ENCODE measurements at places on chromosomes 3 and 15.

GRCh38 chr15:93138681-93139250 lies 49.8 kb upstream of the RGMA start:
- H3K36me3 ChIP-seq, result no peaks in the 10 kb centered on the region
- H3K4me3 ChIP-seq, result no peak overlapping the region
- H3K4me1 ChIP-seq, result no peaks in the 10 kb centered on the region
- no peak overlapping the region for H3K27ac ChIP-seq
- no peaks in the 10 kb centered on the region for H3K27me3 ChIP-seq

GRCh38 chr3:8668216-8668615 lies 23.6 kb upstream of the SSUH2 start:
- no peak overlapping the region for H3K4me3 ChIP-seq
- no peak overlapping the region for H3K27ac ChIP-seq
- H3K4me1 ChIP-seq, result no peaks in the 10 kb centered on the region
- no peaks in the 10 kb centered on the region for H3K27me3 ChIP-seq

DNA sequence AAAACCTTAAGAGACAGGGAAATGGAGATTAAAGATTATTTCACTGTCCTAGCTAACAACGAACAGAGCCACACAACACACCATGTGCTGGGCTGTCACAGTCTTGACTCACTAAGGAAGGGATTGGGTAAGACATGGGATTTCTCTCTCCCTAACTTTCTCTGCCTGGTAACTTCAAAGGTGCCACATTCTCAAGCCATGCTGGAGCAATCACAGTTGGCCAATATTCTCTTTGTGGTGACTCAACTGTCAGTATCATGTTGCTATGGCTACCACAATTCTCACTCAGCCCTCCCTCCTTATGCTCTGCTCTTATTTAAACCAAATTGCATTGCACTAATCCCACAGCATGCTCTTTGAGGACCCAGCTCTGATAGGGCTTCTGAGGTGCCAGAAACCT lies 74.0 kb downstream of the OXNAD1 start:
- H3K27ac ChIP-seq, result peak overlapping the region; percentile 42
- no peaks in the 10 kb centered on the region for H3K27me3 ChIP-seq
- peaks cover 30% of the 10 kb centered on the region for H3K4me1 ChIP-seq
- H3K36me3 ChIP-seq, result no peaks in the 10 kb centered on the region

GRCh38 chr3:11457135-11457534 lies 184.9 kb downstream of the ATG7 start:
- no peak for DNase-seq
- H3K27me3 ChIP-seq, result no peaks in the 10 kb centered on the region
- no peaks in the 10 kb centered on the region for H3K36me3 ChIP-seq
- H3K4me1 ChIP-seq, result peaks cover 18% of the 10 kb centered on the region
- no peak overlapping the region for H3K4me3 ChIP-seq

- no peak for DNase-seq
- H3K36me3 ChIP-seq, result peaks cover 10% of the 10 kb centered on the region
- no peak overlapping the region for H3K27ac ChIP-seq
- no peaks in the 10 kb centered on the region for H3K4me1 ChIP-seq
These were observed 49.4 kb upstream of the ACVR2B start for GRCh38 chr3:38404286-38404685.

DNA sequence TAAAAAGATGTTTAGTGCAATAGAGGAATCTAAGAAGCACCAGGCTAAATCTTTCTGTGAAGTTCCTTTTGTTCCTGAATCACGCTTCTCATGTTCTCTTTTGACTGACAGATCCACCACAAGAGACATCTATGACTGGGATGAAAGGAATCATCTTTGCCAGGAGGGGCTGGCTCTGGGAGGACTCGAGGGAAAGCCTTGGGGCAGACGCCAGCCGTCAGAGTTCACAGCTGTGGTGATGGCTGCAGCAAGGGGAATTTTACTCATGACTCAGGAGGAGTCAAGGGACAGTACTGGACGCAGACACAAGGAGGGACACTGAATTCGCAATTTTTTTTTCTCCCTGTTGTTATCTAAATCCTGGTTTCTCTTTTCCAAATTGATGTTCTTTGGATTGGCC lies 38.7 kb downstream of the C3orf38 start:
- no peak for DNase-seq
- no peak overlapping the region for H3K27ac ChIP-seq
- H3K4me3 ChIP-seq, result no peak overlapping the region
- H3K27me3 ChIP-seq, result no peaks in the 10 kb centered on the region

DNA sequence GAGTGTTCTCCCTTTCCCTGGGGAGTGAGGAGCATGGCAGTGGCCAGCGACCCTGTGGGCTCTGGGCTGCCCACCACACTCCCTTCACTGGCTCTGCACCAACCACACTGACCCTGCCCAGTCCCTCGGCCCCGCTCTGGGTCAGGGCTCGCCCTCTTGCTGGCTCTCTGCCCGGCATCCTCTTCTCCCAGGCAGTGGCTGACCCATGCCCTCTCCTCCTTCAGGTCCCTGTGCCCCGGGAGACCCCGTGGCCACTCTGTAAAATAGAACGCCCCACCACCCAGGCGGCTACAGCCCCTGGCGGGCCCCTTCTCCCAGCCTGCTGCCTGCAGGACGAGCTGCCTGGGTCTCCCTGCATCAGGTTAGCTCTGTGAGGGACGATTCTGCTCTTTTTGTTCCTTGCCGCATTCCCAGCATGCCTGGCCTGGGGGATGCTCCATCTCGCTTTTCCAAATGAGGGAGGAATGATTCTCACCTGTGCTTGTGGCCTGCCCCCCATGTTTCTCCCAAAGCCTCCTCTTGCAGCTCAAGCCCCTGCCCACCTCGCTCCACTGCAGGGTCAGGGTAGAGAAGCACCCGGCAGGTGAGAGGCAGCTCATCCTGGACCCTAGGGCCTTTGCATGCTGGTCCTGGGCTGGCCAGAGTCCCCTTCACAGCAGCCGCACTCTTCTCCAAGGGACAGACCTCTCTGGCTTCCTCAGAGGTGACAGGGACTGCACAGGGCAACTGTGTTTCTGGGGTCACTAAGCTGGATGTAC lies 14.5 kb upstream of the CFAP100 start:
- H3K27me3 ChIP-seq, result no peaks in the 10 kb centered on the region
- DNase-seq, result no peak
- no peaks in the 10 kb centered on the region for H3K4me1 ChIP-seq
- H3K27ac ChIP-seq, result no peak overlapping the region

DNA sequence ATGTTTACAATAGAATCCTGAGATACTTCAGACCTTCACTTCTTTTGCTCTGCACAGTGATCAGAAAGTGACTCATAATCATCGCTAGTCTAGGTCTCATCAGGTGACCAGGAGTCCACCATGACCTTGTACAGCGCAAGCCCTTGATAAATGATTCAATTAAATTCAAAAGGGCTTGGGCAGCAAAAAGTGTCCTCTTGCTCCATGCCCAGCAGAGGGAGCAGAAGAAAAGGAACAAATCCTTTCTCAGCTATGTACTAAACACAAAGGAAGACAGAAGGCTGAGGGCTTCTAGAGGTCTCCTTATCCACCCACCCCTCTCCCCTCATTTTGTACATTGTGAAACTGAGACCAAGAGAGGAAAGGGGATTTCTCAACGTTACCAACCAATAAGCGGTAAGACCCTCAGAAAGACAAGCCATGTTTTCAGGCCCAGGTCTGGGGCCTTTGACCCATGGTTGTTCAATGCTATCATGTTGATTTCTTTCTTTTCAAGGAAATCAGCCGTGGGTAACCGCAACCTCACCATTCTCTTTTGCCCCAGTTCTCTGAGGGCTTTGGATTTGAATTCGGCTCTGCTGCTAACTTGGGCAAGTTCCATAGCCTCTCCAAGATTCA lies 74.8 kb downstream of the AQP9 start:
- no peak overlapping the region for H3K27ac ChIP-seq
- peaks cover 5% of the 10 kb centered on the region for H3K4me1 ChIP-seq
- H3K36me3 ChIP-seq, result no peaks in the 10 kb centered on the region

GRCh38 chr3:133362539-133362938 lies 37.3 kb upstream of the BFSP2 start:
- H3K27me3 ChIP-seq, result no peaks in the 10 kb centered on the region
- H3K27ac ChIP-seq, result no peak overlapping the region
- H3K4me1 ChIP-seq, result no peaks in the 10 kb centered on the region
- no peak overlapping the region for H3K4me3 ChIP-seq
- DNase-seq, result no peak

GRCh38 chr15:77021803-77022381 lies 27.0 kb downstream of the PSTPIP1 start:
- no peaks in the 10 kb centered on the region for H3K27me3 ChIP-seq
- no peaks in the 10 kb centered on the region for H3K36me3 ChIP-seq
- H3K4me3 ChIP-seq, result no peak overlapping the region
- no peaks in the 10 kb centered on the region for H3K4me1 ChIP-seq
- no peak overlapping the region for H3K27ac ChIP-seq

DNA sequence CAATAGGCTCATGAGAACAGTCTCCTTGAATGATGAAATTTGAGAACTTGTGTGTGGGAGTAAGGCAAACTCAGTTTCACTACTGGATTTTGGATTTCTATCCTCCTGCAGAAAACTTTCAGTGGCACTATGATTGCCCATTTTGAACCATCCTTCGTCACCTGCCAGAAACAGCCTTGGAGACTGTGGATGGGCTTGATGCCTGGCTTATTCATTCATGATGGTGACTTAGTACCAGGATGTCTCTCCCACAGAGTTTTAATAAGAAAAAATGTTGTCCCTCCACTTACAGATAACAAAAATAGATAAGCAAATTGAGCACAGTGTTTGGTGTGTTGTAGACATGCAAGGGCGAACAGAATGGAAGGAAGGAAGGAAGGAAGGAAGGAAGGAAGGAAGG lies 53.5 kb upstream of the CPNE4 start:
- DNase-seq, result no peak
- no peak overlapping the region for H3K4me3 ChIP-seq
- H3K27me3 ChIP-seq, result no peaks in the 10 kb centered on the region
- H3K4me1 ChIP-seq, result no peaks in the 10 kb centered on the region
- H3K27ac ChIP-seq, result no peak overlapping the region
- H3K36me3 ChIP-seq, result no peaks in the 10 kb centered on the region

DNA sequence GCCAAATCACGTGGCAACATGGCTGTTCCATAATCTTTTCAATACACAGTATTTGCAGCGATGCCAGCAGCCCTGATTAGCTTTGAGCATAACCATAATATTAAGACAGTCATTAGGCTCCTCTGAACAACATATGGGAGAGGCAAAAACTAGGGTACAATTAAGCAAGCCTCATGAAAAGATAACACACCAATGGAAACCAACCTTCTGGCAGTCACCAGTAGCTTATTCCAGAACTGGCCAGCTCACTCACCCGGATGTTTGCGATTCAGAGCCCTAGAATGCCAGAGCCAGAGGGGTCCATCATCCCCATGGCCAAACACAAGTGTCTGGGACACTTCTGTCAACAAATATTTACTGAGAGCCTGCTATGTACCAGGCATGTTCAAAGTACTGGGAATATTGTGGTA lies 48.8 kb upstream of the PLXND1 start:
- H3K27me3 ChIP-seq, result no peaks in the 10 kb centered on the region
- no peak overlapping the region for H3K27ac ChIP-seq
- H3K4me3 ChIP-seq, result no peak overlapping the region
- peaks cover 45% of the 10 kb centered on the region for H3K4me1 ChIP-seq
- H3K36me3 ChIP-seq, result peaks cover 3% of the 10 kb centered on the region
- DNase-seq, result no peak

DNA sequence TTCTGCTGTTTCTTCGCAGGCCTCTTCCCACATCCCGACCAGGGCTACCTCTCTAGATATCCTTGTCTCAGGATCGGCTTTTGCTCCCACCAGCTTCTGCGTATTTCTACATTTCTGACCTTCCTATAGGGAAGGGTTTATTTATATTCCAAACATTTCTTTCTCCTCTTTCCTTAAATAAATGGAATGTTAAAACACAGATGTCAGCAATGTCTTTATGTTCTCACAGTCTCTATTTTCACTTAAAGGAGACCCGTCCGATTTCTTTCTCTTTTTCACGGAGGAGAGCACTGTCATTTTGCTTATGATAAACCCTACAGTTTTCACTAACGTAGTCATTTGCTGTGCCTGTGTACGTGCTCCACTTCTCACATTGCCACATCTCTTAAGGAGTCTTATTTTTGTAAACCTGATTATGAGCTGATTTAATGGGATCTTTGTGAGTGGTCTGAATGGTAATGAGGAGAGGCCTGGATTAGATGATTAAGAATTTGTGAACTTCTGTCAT lies 630 bp downstream of the KIF15 start:
- H3K4me3 ChIP-seq, result peak overlapping the region; percentile 83
- no peaks in the 10 kb centered on the region for H3K36me3 ChIP-seq
- no peak overlapping the region for H3K27ac ChIP-seq

- DNase-seq, result no peak
- no peaks in the 10 kb centered on the region for H3K27me3 ChIP-seq
- H3K4me1 ChIP-seq, result no peaks in the 10 kb centered on the region
- H3K27ac ChIP-seq, result no peak overlapping the region
- H3K36me3 ChIP-seq, result peaks cover 8% of the 10 kb centered on the region
These were observed 60.0 kb downstream of the STT3B start for GRCh38 chr3:31592764-31593163.

DNA sequence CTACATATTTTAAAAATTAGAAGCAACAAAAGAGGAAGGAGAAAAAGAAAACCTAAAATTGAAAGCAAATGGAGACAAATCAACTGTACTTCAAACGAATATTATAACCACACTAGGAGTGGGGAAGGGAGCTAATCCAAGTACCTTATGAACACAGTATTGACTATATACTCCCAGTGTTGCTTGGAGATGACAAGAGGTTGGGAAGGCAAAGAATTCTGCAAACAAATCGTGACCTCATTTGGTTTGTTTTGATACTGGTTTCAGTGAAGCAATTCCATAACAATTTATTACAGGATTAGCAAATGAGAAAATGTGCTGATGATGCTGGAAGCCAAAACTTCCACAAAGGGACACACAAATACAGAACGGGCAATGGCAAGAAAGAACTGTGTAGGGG lies 268.1 kb downstream of the ULK4 start:
- no peaks in the 10 kb centered on the region for H3K27me3 ChIP-seq
- H3K27ac ChIP-seq, result no peak overlapping the region
- H3K4me3 ChIP-seq, result no peak overlapping the region
- H3K36me3 ChIP-seq, result no peaks in the 10 kb centered on the region
- H3K4me1 ChIP-seq, result peaks cover 7% of the 10 kb centered on the region

GRCh38 chr15:43294091-43294706 lies 27.5 kb upstream of the TGM5 start:
- no peak overlapping the region for H3K4me3 ChIP-seq
- peaks cover 12% of the 10 kb centered on the region for H3K4me1 ChIP-seq
- H3K27me3 ChIP-seq, result no peaks in the 10 kb centered on the region
- no peaks in the 10 kb centered on the region for H3K36me3 ChIP-seq
- DNase-seq, result no peak
- H3K27ac ChIP-seq, result no peak overlapping the region

- no peaks in the 10 kb centered on the region for H3K27me3 ChIP-seq
- H3K27ac ChIP-seq, result no peak overlapping the region
- no peaks in the 10 kb centered on the region for H3K36me3 ChIP-seq
- DNase-seq, result no peak
- H3K4me1 ChIP-seq, result peaks cover 13% of the 10 kb centered on the region
These were observed 71.0 kb upstream of the ACP3 start for GRCh38 chr3:132246212-132246611.

GRCh38 chr3:138448631-138449030 lies 14.2 kb downstream of the ESYT3 start:
- H3K36me3 ChIP-seq, result no peaks in the 10 kb centered on the region
- no peaks in the 10 kb centered on the region for H3K4me1 ChIP-seq
- H3K27ac ChIP-seq, result no peak overlapping the region
- no peaks in the 10 kb centered on the region for H3K27me3 ChIP-seq

GRCh38 chr3:119034256-119035013 lies at the start of gene IGSF11:
IGSF11 (minus strand) TSS chr3:119034846; CDS start chr3:119034582, 264 bp downstream.
- no peak for DNase-seq
- H3K27ac ChIP-seq, result no peak within 1 kb of the TSS

GRCh38 chr15:56968821-56969220 lies 50.4 kb downstream of the TCF12 start:
- H3K36me3 ChIP-seq, result no peaks in the 10 kb centered on the region
- DNase-seq, result no peak
- peaks cover 12% of the 10 kb centered on the region for H3K4me1 ChIP-seq
- H3K27ac ChIP-seq, result no peak overlapping the region

Measured in thoracic aorta (tissue), 2 donors.